Activated T-helper 17 cell treated with anti-CD3 and anti-CD28 coated beads, Interleukin-2, amount 50 U/mL, for 72 hours (primary cell): ENCODE measurements at places on chromosomes 3 and 15. TPM values are rescaled to one million over a fixed set of nuclear protein-coding genes. Genes with fewer than 3 reads are reported as not detected.

ACTL6A gene
- total RNA-seq = 88.4 TPM

DUOX1 gene
- 0.42 TPM for total RNA-seq

CIB2 gene
- total RNA-seq = 1.7 TPM

NPAP1 gene
- not detected for total RNA-seq

CNTN4 gene
- total RNA-seq = not detected

CLDN1 gene
- total RNA-seq = 0.11 TPM

RGMA gene
- total RNA-seq = 0.26 TPM

RYR3 gene
- total RNA-seq = not detected

CFAP20DC gene
- 6.2 TPM for total RNA-seq

MDFIC2 gene
- total RNA-seq = not detected

PRR20G gene
- not detected for total RNA-seq

WDR93 gene
- total RNA-seq = not detected

NDN gene
- total RNA-seq = 1.2 TPM

CPEB1 gene
- total RNA-seq = not detected

TGM4 gene
- not detected for total RNA-seq

NTRK3 gene
- not detected for total RNA-seq

WNT5A gene
- total RNA-seq = not detected

SAMMSON gene
- total RNA-seq = not detected

ITGA11 gene
- 0.95 TPM for total RNA-seq

MCF2L2 gene
- 10.0 TPM for total RNA-seq

FAM227B gene
- total RNA-seq = 2.1 TPM

FBN1 gene
- 0.91 TPM for total RNA-seq

FOXL2 gene
- not detected for total RNA-seq

LRRC15 gene
- total RNA-seq = not detected

NR1I2 gene
- total RNA-seq = 0.82 TPM

ITGB5 gene
- total RNA-seq = 0.61 TPM

CLRN1 gene
- not detected for total RNA-seq

PLCH1 gene
- 0.24 TPM for total RNA-seq

RAB11A gene
- 108 TPM for total RNA-seq

ENTPD3 gene
- not detected for total RNA-seq

TNFSF10 gene
- total RNA-seq = 33.6 TPM

EFCC1 gene
- not detected for total RNA-seq

TUSC7 gene
- not detected for total RNA-seq

RTP1 gene
- not detected for total RNA-seq

GPR176 gene
- total RNA-seq = 0.24 TPM

GRK7 gene
- not detected for total RNA-seq

TGM5 gene
- 0.61 TPM for total RNA-seq

TMEM158 gene
- total RNA-seq = not detected

KNG1 gene
- not detected for total RNA-seq

WDR76 gene
- total RNA-seq = 86.2 TPM

XIRP1 gene
- total RNA-seq = 17.2 TPM

FBXL22 gene
- 0.74 TPM for total RNA-seq

RMDN3 gene
- 18.4 TPM for total RNA-seq

KCNMB2 gene
- not detected for total RNA-seq

SCN11A gene
- 0.22 TPM for total RNA-seq

MUC13 gene
- not detected for total RNA-seq

SCN5A gene
- 0.85 TPM for total RNA-seq

PSMA4 gene
- 270 TPM for total RNA-seq

ATXN7 gene
- total RNA-seq = 50.2 TPM

FBXO40 gene
- total RNA-seq = not detected

IMPG2 gene
- total RNA-seq = 0.71 TPM
